SHP77 treated with DMSO at 0.1 percent for 48 hours (cell line): ENCODE measurements at places on chromosomes 11 and 22.

- no peak for DNase-seq
Observed at GRCh38 chr11:116457336-116458007, 315.3 kb downstream of the BUD13 start.

- DNase-seq = no peak
Observed at GRCh38 chr11:61946894-61947293, 3.3 kb upstream of the BEST1 start.

- peak; percentile 12 for DNase-seq
Observed at GRCh38 chr22:31947296-31947695, 3.0 kb downstream of the YWHAH start.

- DNase-seq = no peak
Observed at GRCh38 chr11:85768473-85769146, 42.3 kb downstream of the SYTL2 start.

DNA sequence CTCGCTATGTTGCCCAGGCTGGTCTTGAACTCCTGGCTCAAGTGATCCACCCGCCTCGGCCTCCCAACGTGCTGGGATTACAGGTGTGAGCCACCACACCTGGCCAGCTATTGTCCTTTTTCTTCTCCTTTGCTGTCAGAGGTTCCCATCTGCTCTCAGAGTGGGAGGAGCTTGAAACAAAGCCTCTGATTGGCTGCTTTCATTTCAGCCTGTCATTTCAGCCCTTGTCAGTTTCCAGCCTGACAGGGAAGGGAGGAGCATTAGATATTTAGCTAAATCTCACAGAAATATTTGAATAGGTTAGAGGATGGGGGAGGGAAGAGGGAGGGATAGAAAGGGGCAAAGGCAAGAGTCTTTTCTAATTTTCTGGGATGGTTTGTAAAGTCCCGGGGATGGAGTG, 8.7 kb downstream of the SLC22A6 start:
- no peak for DNase-seq

- no peak for DNase-seq
Observed at GRCh38 chr11:58286249-58286648, 18.2 kb upstream of the OR10W1 start.

GRCh38 chr11:116855413-116855812, 18.0 kb upstream of the APOA1 start:
- DNase-seq = no peak

DNA sequence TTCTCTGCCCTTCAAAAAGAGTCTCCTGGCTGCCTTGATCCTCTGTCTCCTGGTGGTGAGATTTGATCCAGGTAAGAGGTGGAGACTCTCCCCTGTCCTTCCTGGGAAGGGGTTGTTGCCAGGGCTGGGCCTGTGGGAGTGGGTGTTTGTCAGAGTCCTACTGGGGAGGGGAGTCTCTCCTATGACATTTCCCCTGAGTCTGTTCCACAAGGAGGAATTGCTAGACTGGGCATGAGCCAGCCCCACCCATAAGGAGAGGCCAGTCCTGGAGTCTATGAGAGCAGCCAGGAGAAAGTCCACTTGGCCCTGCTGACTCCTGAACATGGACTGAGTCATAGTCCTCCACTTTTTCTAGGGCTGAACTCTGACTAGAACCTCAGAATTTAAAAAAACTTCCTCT, 7.4 kb downstream of the PEX26 start:
- DNase-seq = no peak

- DNase-seq = no peak
Observed at GRCh38 chr22:44907765-44908737, 101.8 kb downstream of the PHF21B start.

GRCh38 chr11:64711138-64711955, 11.7 kb downstream of the NRXN2 start:
- no peak for DNase-seq

DNA sequence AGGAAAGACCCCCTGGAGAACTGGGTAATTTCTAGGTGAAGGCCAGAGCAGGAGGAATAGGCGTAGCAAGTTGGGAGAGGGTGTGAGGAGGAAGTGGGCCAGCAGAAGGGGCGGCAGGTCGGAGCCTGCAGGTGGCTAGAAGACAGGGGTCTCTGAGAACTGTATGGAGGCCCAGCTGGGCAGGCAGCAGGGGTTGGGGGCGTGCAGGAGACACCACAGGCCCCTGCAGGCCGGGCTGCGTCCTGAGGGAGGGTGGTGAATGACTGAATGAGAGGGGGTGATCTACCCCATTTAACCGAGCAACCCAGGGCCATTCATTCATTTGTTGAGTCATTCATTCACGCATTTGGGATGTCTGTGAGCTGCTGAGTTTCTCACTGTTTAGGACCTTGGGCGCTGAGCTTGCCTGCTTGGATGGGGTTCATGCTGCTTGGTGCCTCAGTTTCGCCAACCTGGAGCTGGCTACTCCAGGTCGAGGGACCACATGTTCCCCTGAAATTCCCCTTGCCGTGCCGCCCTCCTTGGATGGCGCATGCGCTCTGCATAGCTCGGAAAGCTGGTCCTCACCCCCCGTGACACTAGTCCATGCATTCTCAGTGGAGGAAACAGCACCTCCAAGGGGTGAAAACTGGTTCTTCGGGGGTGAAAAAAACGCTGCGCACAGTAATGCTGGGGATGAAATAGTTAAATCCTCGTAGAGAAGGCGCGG, 15.6 kb downstream of the MPPED1 start:
- no peak for DNase-seq

- DNase-seq = no peak
Observed at GRCh38 chr22:44929359-44930015, 80.3 kb downstream of the PHF21B start.

- DNase-seq = no peak
Observed at GRCh38 chr11:75872887-75873416, 57.9 kb downstream of the UVRAG start.

- no peak for DNase-seq
Observed at GRCh38 chr11:123104697-123105096, 42.8 kb upstream of the HSPA8 start.

- no peak for DNase-seq
Observed at GRCh38 chr11:45085646-45086501, 60.6 kb upstream of the PRDM11 start.

DNA sequence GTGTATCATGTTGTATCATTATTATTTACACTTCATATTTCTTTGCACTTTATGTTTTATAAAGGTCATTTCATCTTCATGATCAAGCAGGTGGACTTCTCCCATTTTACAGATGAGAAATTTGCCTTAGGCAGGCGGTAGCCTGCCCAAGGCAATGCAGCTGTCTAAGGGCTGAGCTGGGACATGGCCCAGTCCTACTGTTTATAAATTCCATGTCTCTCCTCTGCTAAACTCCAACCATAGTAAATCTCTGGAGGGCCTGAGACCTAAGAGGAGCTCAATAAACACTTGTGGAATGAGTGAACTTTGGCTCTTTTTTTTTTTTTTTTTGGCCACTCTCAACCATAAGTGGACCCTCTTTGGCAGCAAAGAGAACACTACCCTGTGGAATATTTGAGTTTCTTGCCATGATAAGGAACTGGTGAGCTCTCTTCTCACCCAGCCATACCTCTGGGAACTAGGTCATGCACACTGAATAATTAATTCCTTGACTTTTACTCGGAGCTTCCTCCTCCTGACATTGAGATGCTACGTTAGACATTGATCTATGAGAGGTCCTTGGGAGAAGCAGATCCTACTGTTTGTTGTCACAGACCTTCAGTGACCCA, 29.9 kb downstream of the MICAL2 start:
- DNase-seq = no peak

DNA sequence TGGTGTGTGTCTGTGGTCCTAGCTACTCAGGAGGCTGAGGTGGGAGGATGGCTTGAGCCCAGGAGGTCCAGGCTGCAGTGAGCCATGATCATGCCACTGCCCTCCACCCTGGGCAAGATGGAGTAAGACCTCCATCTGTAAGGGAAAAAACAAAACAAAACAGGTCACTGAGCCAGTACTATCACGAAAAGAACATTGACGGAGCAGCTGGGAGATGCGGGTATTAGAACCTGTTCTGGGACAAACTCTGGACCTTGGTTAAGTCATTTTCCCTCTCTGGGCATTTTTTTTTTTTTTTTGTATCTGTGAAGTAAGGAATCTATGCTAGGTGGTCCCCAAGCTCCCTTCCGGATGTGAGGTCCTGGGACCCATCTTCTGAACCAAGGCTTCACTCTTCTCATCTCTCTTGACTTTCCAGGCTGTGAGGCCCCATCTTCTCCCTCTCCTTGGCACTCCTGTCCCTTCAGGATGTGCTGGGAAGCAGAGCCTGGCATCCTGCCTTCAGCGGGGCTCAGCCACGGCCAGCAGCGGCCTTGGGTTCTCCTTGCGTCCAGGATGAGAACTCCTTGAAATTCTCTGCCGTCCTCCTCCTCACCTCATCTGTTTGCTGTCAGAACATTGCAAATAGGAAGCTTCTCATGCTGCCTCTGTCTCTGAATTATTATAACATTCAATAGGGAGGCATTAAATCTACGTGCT, 130.8 kb downstream of the GRIK4 start:
- DNase-seq = no peak

DNA sequence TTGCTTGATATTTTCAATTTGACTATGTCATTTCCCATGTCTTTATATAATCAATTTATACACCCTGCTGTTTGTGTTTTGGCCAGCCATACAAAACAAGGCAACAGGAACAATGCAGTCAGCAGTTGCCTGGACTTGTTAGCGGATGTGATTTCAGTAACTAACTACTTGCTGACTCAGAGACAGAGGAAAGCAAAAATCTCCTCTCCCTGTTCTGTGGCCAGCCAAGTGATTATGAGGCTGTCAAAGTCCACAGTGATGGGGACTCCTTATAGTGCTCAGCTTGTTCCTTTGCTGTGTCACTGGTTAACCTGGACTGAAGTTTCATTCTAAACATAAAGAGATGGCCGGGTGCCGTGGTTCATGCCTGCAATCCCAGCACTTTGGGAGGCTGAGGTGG, 32.6 kb upstream of the APLP2 start:
- DNase-seq = no peak

- no peak for DNase-seq
Observed at GRCh38 chr22:22935546-22936157, 48.0 kb downstream of the IGLL5 start.

- DNase-seq = no peak
Observed at GRCh38 chr11:87775036-87775435, 400.2 kb downstream of the RAB38 start.

DNA sequence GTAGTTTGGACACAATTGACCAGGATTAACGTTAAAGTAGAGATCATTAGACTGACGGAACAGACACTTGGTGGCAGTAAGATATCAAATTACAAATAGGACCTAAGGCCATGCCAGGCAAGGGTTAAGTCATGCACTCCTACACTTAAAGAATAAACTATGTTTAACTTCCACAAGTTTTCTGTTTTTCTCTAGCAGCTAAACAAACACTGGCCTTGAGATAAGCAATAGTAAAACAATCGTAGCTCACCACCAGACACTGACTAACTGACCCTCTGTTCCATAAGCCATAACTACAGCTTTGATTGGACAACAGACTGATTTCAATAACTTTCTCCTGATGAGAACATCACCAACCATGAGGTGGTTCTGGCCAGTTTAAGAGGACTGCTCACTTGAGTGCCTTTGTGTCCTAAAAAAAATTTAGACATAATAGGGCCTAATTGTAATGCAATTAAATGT, 2.0 kb upstream of the CEP126 start:
- DNase-seq = no peak

- DNase-seq = no peak
Observed at GRCh38 chr22:24233816-24234215, 11.1 kb downstream of the GGT5 start.

- no peak for DNase-seq
Observed at GRCh38 chr11:22920939-22921565, 60.8 kb upstream of the CCDC179 start.

- DNase-seq = no peak
Observed at GRCh38 chr11:27161071-27161470, 120.5 kb downstream of the BBOX1 start.

DNA sequence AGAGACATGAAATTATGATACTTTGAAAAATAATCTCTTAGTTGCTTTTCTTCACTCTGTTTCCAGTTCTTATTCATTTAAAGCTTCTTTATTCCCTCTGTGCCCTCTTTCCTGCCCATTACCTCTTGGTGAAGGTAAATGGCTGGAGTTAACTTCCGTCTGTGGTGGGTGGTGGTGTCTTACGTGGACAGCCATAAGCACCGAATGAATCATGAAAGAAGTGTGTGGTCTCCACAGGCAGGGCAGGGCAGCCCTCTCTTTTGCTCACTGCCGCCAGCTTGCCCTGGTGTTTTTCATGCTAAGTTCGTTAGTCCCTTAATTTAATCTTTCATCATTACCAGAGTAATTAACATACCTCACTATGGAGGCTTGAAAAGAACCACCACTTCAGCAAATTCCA, 98.7 kb upstream of the SORL1-AS1 start:
- no peak for DNase-seq

DNA sequence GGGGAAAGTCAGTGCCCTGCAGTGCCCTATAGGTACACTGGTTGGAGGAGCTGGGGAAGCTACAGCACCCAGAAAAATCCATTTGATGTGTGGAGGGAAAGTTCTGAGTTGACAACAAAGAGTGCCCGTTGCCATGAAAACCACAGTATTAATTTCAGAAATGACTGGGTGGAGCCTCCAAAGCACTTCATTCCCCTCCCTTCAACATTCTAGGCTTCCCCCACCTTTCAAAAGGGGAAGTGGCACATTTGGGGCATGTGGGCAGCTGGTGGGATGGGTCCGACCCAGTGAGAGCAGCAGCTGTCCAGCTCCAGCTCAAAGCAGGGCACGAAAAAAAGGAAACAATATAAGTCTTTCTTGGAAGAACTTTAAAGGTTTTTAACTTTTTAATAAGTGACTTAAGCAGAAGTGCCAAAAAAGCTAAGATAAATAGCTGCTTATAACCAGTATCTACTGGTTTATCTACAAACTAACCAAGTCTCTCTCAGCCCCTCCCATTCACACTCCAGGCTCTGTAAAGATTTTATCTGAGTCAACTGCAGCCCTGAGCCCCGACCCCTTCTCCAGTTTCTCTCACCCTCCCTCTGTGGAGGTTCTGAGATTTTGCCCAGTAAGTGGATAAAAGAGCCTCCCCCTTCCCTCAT, 9.0 kb upstream of the AHNAK start:
- DNase-seq = no peak

- DNase-seq = no peak
Observed at GRCh38 chr11:59222464-59223060, 9.8 kb upstream of the MPEG1 start.

GRCh38 chr11:1565904-1566247, 6.2 kb downstream of the DUSP8 start:
- no peak for DNase-seq

DNA sequence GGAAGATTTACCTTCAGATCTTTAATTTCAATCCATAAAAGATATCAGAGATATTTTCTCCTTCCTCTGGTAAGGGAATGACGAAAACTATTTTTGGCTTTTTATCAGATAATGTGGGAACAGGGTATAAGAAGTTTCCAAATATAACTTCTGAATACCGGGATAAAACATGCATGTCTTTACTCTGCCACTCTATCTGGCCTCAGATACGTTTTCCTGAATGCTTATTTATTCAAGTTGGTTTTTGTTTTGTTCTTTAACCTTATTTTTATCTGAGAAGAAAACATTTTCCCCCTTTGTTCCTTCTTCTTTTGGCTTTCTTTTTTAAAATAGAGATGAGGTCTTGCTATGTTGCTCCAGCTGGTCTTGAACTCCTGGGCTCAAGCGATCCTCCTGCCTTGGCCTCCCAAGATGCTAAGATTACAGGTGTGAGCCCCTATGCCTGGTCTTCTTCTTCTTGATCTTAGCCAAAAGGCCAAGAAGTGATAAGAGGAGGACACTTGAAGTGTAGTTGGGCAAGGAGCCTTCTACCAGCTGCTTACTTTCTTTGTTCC, 1.5 kb downstream of the SERPIND1 start:
- no peak for DNase-seq
